Left forelimb (tissue), 1 donor: ENCODE measurements at places on chromosomes 2 and 18.
A peak's percentile ranks its signal among the peaks of the same experiment; 100 is the strongest.

DNA sequence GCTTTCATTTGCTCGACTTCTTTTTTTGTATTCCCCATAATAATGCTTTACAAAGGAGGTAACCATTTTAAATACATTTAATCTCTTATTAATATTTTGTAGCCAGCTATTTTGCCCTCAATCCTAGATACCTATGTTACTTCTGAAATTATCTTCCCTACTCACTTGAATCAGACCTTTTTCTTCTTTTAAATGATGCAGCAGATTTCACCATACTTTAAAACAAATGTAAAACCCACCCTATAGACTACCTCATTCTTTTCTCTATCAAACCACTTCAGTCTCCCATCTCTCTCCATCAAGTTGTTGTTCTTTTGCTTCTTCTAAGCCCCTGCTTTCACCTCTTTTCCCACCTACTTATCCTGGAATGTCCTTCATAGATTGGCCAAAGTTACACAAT is 151.5 kb upstream of the DNMT3A start:
- no peak for DNase-seq

DNA sequence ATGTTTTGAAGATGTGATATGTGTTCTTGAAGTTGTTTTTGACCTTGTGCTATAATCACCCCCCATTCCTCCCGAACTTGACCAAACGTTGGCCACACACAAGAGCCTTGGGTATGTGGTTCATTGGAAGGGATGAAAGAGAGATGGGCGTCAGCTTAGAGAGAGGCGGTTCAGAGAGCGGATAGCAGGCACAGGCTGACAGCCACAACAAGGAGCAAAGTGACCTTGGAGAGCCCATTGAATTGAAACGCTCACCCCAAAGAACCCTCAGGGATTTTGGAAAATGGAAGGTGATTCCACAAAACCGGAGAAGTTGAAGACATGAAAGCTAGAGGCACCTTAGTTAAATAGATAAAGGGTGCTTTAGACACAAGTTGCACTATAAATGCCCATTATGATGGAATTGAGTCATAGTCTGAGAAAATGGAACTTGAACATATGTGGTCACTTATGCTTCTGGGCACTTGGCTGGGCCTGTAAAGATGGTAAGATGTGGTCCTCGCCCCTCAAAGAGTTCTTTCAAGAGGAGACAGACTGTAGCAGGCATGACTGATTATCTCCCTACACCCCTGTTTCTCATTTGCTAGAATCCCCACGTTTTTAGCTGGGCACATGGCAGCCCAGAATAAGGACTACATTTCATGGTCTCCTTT is 188.5 kb upstream of the HAAO start:
- DNase-seq, result peak; percentile 18

- DNase-seq, result no peak
Measured at GRCh38 chr2:85656468-85656867, 11.5 kb downstream of the SFTPB start.

DNA sequence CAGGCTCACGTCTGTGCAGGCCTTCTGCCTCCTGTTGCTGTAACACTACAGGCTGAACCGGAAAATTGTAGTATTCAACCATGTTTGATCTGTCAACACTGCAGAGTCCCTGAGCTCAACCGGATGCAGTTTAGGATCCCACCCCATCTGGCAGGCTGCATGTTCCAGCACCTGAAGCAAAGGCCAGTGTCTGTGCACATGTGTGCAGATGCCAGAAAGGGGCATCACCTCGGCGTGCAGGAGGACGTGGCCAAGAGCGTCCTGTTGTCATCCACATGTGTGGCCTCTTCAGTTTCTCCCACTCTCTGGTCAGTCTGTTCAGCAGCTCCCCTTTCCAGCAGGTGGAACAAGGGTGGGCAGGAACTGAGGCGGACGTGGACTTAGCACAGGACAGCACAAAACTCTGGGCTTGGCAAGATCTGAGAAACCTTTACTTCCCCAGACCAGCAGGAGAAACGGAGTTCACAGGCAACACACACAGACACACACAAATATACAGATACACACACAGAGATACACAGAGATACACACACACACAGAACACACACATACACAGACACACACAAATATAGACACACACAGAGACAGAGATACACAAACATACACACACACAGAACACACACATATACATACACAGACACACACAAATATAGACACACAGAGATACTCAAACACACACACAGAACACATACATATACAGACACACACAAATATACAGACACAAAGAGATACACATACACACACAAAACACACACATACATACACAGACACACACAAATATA is 111.3 kb downstream of the NDUFA10 start:
- peak; percentile 60 for DNase-seq

GRCh38 chr2:202278036-202278760 is 12.6 kb downstream of the NOP58 start:
- no peak for DNase-seq

DNA sequence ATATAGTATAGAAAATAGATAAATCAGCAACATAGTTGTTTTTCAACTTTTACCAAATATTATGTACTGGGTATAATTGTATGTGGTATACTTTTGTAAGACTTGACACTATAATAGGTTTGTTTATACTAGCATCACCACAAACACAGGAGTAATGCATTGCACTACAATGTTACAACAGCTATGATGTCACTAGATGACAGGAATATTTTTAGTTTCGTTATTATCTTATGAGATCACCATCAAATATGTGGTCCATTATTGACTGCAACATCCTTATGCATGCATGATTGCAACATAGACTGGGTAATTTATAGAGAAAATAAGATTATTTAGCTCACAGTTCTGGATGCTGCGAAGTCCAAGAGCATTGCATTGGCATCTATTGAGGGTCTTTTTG is 678.4 kb upstream of the ZNF804A start:
- DNase-seq, result no peak

GRCh38 chr2:62738981-62739936 is 33.7 kb downstream of the EHBP1 start:
- no peak for DNase-seq

- DNase-seq, result no peak
Measured at GRCh38 chr2:190528521-190529001, 6.0 kb downstream of the NEMP2 start.

DNA sequence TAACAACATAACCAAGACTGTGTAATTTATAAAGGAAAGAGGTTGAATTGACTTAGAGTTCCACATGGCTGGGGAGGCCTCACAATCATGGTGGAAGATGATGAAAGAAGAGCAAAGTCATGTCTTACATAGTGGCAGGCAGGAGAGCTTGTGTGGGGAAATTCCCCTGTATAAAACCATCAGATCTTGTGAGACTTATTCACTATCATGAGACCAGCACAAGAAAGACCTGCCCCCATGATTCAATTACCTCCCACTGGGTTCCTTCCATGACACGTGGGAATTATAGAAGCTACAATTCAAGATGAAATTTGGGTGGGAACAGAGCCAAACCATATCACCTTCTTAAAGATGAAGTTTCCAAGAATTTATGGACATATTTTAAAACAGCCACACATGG is 2.5 kb upstream of the IL36RN start:
- no peak for DNase-seq

DNA sequence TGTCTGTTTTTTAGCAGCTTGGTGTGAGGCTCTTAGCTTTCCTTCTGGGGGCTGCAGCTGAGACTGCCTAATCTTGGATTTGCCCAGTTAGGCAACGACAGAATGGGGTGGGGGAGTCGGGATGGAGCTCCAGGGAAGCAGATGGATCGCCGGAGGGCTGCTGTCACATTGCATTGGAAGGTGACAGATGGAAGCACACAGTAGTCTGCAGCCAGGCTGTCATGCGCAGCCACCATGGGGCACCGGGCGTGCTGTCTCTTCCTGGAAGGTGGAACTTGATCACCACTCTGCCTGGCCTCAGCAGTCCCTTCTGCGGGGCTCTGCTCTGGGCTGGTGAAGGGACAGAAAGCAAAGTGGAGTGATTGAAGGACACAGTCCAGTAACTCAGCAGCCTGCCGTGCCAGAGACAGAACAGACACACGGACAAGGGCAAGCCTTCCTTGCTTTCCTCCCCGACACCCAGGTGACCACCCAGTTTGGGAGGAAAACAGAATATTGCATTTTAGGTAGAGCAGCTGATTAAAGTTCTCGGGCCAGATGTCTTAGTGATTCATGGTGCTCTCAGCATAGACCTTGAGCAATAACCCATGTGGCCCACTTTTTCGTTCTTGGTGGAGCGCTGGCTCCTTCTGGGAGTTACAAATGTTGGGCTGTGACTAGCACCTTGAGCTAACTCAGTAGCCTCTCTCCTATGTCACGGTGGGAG is 40.9 kb downstream of the RNF144A start:
- DNase-seq, result no peak

GRCh38 chr2:85796046-85796340 is 42.2 kb downstream of the ATOH8 start:
- DNase-seq, result no peak

DNA sequence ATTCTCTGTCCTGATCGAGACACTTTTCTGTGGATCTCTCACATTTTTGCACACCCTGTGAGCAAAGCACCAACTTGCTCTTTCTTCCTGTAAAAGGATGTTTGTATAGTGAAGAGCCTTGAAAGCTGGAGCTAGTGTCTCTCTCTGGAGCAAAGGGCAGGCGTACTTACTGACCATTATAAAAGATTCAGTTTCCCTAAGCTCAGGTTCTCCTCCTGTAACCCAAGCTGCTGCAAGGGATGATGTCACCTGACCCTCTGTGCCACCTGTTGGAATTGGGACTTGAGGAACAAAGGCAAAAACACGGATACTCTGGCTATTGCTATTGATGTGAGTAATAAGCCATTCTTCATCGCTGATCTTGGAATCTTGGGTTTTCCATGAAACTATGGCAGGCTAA is 52.6 kb upstream of the NEMP2 start:
- no peak for DNase-seq

DNA sequence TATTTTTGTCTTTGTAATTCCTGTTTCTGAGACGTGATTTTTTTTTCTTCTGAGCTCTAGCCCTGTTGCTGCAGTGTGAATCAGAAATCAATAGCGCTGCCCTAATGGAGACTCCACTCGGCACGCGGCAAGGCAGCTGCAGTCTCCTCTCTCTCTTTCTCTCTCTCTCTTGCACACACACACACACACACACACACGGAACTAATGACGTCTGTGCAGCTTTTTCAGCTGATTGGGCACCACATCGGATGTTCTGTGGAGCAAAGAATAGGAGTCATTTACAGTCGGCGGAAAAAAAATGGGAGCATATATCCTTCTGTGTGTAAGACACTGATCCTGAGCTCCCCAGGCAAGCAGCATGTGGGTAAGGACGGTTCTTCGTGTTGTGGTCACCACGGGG is 2.0 kb upstream of the MYT1L start:
- DNase-seq, result no peak

GRCh38 chr2:20051532-20052228 is at the start of gene LAPTM4A:
LAPTM4A (minus strand) TSS chr2:20051628; CDS start chr2:20051520, 108 bp downstream.
- peak; percentile 99 for DNase-seq

DNA sequence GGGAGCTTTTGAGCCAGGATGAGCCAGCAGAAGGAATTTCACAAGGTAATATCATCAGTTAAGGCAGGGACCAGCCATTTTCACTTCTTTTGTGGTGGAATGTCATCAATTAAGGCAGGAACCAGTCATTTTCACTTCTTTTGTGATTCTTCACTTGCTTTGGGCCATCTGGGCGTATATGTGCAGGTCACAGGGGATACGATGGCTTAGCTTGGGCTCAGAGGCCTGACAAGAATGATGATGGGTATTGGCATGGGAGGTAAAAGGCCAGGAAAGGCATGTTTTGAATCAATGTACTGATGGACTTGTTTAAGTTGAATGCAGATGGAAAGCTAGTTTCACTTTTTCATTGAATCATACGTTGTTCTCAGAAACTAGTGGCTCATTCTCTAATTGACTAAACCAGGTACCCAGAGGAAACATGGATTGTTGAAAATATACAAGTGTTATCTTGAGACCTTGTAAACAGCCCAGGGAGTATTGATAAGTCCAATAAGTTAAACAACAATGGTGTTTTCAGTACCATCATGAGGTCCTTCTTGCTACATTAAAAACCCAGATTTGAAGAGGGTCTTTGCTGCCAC is 1672.5 kb upstream of the DDX18 start:
- DNase-seq, result no peak

- no peak for DNase-seq
Measured at GRCh38 chr18:35267809-35268208, 22.2 kb downstream of the ZSCAN30 start.

DNA sequence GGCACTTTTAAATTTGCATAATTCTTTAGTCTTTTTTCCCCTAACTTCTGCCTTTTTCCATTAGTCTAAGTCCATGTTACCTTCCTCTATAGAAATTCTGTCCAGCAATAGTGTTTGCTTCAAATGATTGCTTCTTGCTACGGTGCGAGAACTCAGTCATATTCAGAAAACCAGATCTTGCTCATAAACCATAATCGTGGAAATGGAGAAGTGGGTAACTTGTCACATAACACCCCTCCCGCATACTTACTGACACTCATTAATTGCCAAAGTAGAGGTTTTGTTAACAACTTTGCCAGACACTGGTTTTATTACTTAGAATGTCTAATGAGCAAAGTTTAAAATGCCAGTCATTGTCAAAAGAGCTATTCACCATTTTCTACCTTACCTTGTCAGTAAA is 94.3 kb upstream of the TWSG1 start:
- no peak for DNase-seq

DNA sequence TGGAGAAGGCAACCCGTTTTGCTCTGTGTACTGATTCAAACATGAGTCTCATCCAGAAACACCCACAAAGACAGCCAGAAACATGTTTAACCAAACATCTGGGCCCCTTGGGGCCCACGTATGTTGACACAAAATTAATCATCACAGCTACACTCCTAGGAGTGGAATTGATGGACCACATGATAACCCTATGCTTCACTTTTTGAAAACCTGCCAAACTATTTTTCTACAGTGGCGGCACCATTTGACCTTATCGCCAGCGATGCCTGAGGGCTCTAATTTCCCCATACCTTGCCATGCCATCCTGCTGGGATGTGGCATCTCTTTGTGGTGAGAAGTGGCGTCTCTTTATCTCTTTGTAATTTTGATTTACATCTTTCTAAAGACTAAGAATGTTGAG is 38.5 kb downstream of the PSMG2 start:
- no peak for DNase-seq

DNA sequence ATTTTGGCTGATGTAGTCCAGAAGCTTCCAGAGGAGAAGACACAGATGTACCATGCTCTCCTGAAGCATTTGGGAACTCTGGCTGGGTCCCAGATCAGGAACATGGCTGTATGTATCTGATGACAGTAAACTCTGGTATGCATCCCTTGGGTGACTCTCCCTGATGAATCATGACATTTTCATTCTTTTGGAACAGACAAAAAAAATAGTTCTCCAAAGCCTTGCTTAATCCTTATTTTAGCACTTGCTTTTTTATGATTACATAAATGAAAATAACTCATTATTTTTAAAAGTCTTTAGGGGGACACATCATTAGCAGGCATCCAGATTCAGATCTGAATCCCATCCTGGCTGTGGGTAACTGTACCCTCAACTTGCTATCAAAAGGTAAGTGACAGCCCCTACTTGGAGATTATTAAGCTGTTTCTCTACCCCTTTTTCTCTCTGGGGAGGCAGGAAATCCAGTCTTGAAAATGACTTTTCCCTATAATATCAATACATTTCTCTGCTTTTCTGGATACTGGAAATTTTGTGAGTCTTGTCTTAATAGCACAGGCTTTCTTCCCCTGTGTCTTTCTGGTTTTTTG is 23.3 kb downstream of the AOX1 start:
- DNase-seq, result no peak
